ENCODE measurements at places on chromosomes 5 and 9.

GRCh38 chr9:86924206-86924605 lies 23.1 kb downstream of the GAS1 start:
- no peak for DNase-seq

- DNase-seq: peak; percentile 61
These were observed 1.1 kb downstream of the CFAP77 start for GRCh38 chr9:132411091-132411508.

GRCh38 chr9:134968011-134968822 lies 50.5 kb upstream of the FCN1 start:
- no peak for DNase-seq

DNA sequence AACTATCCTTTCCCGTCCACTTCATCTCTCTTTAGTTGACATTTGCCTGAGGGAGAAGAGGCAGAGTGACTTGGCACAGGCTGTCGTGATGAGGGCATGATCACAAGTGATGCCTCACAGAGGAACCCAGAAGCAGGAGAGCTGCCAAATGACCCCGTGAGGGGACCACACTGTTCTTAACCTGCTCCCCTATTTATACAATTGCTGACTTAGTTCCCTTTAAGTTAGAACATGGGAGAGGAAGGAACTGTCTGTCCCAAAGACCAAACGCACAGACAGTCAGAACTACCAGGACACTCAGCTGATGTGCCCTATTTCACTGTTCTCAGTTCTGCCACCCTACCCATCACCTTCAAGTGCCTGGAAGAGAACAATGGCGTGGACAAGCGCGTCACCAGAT lies 73.7 kb downstream of the SLC1A3 start:
- no peak for DNase-seq

DNA sequence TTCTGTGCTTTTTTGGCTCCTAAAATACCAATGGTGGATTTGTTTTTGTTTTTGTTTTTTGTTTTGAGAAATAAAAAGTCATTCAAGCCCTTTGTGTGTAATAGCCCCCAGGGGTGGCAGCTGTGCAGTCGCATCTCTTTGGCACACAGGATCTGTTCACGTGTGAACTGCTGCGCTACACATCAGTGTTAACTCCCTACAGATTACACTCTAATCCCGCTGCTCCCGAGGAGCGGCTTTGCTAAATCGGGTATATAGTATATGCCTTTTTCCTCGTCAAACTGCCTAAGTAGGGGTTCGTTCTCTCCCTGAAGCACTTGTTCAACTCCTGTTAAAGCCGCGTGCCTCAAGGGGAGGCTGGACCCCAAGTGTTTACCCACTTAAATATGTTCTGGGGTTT lies 22.3 kb downstream of the ZBTB34 start:
- DNase-seq: no peak

- DNase-seq: no peak
These were observed 18.9 kb downstream of the MRPS30 start for GRCh38 chr5:44827681-44828080.

GRCh38 chr9:110939047-110939446 lies 99.2 kb downstream of the LPAR1 start:
- peak; percentile 2 for DNase-seq

- DNase-seq: no peak
These were observed 24.8 kb upstream of the ALDH1A1 start for GRCh38 chr9:72977670-72978069.

DNA sequence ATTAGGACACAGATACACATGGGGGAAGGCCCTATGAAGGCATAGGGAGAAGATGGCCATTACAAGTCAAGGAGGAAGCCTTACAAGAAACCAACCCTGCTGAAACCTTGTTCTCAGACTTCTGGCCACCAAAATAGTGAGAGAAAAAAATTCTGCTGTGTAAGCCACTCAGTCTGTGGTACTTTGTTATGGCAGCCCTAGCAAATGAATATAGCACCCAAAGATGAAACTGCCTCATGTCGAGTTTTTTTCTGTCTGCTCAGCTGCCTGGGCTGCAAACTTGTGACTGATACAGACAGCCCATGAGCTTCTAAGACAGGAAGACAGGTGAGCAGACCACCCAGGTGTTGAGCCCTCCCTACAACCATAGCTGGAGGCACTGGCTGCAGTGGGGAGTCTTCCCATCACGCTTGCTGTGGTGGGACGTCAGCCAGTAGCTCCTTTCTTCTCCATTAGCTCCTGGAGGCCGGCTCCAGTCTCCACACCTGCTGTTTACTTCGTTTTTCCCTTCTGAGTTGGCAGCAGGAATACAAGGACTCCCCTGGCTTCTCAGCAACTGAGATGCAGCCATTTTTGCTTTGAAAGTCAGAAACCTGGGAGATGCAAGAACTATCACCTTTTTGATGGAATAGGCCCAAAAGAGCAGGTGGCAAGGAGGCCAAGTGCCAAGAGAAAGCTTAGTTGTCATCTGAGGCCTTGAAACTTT lies 164.9 kb downstream of the SEMA6A start:
- DNase-seq: no peak

DNA sequence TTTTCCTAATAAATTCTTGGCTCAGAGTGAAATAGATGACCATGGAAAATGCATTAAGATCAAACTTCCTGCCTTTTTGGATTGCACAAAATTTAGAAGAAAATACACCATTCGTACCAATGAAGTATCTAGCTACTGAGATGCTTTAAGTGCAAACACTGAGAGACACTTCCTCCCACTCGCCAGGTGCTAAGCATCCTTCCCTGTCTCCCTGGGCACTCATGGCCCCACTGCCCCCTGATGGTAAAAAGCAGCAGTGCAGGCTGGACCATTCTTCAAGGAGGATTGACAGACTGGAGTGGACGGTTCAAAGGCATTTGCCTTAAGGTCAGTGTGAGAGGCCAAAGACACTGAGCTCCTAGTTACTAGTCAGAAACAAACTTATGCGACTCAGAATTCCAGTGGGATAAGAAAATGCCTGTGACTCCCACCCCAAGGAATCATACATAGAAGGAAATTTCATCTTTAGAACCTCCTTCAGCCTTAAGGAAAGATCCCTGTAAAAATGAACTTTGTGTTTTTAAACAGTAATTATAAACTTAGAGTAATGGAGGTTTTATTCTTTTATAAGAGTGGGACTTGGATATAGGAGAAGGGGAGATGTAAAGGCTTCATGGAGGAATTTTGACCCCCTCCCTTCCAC lies 86.0 kb upstream of the SLC30A5 start:
- peak; percentile 62 for DNase-seq

DNA sequence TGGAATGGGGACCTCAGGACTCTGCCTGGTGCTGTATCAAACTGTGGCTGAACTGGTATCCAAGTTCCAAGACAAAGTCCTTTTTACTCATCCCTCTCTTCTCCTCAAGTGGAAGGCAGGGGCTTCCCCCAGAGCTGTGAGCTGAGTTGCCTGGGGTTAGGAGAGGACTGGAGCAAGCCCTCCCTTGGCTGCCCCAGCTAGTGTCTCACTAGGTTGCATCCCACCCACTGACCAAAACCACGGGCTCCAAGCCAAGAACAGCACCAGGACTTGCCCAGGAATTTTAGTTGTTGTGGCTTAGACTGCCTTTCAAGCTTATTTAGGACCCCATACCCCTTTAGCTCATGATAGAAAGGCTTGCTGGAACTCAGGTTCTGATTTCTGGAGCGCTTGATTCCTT lies 158.7 kb upstream of the TNC start:
- DNase-seq: no peak

DNA sequence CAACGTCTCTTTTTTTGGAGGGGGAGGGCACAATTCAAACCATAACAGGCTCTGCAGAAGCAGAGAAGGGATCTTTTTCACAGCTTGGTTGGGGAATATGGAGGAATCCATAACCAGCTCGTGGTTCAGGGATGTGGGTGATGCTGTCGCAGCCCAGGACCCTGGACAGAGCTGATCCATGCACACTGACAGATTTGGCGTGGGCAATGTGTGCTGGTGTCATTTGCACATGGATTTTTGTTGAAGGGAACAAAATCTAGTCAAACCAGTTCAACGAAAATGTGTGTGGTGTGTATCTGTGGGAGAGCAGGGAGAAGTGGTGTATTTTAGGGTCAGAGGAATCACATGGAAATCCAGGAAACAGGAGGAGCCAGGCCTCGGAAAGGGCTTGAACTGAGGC lies 4.2 kb downstream of the DOCK2 start:
- DNase-seq: no peak

DNA sequence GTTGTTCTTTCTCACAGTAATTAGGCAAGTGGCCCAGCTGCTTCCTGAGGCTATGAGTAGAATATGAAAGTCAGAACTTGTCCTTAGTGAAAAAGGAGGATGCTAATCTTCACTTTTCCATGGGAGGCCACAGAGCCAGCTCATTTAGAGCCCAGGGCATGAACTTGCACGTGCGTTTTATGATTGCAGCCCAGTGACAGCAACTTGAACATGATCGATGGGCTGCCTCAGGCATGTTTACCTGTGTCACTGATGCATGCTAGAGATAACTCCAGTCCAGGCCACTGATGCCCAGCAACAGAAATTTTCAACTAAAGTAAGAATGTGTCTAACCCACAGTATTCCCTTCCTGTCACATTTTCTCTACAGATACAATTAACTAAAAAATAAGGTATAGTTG lies 179.3 kb downstream of the CTNND2 start:
- no peak for DNase-seq

GRCh38 chr5:93151121-93151520 lies 429.9 kb downstream of the NR2F1-AS1 start:
- DNase-seq: no peak

- no peak for DNase-seq
These were observed 44.1 kb upstream of the ANKRD33B start for GRCh38 chr5:10519729-10520128.

DNA sequence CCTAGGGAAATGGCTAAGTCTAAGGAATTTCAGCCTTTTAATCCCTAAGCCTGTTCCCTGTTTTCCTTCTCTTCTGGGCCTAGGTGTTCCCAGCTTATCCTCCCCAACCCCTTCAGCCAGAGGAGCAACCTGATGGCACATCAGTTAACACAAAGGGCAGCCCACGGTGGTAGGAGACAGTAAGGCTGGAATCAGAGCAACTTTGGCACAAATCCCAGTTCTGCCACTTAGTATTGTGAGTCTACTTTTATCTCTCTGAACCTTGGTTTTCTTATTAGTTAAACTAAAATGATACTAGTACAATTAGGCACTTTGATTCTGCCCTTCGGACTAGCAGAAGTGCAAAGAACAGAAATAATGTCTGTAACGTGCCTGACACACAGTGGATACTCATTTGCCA lies 246.8 kb downstream of the SAXO1 start:
- DNase-seq: no peak

DNA sequence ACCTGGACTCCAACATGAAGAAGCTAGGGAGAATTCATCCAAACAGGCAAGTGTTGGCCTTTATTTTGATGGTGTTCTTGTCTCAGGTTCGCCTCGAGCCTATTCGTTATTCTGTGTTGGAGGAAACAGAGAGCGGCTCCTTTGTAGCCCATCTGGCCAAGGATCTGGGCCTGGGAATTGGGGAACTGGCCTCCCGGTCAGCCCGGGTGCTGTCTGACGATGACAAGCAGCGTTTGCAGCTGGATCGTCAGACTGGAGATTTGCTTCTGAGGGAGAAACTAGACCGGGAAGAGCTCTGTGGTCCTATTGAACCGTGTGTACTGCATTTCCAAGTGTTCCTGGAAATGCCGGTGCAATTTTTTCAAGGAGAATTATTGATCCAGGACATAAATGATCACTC lies 367 bp downstream of the PCDHB4 start:
- DNase-seq: no peak

- DNase-seq: no peak
These were observed 157.3 kb upstream of the GRAMD2B start for GRCh38 chr5:126265917-126266316.

GRCh38 chr9:122055701-122056100 lies 37.4 kb downstream of the TTLL11 start:
- no peak for DNase-seq

DNA sequence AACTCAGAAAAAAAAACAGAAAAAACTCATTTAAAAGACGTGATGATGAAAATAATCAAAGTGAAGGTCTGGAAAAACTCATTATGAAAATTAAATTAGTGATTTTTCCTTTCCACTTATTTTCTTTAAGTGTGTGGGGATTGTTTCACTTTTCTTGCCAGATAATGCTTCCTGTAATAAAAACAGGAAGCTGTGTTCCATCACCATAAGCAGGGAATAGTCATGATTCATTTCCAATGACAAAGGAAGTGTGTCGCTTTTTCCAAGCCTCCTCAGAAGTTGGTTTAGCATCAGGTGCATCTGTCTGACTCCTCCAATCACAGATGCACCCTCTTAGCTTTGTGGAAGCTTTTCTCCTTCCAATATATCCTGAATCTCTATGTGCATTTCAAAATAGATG lies 2068.7 kb downstream of the MAT2B start:
- no peak for DNase-seq

DNA sequence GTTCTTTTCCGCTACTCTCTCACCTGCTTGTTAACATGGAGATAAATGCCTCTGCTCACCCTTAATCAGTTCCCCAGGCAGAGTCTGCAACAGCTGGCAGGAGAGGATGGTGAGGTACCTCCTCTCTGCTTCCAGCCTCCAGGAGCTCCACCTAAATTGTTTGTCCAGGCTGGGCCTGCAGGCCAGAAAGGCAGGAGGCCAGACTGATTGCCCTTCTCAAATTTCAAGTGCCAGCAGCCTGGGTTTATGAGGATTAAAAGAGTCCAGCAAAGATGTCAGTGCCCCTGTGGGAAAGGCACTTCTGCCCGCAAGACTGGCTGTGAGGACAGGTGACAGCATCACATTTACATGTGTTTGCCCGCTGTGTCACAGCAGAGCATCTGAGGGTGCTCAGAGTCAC lies 19.8 kb downstream of the CORO2A start:
- no peak for DNase-seq

DNA sequence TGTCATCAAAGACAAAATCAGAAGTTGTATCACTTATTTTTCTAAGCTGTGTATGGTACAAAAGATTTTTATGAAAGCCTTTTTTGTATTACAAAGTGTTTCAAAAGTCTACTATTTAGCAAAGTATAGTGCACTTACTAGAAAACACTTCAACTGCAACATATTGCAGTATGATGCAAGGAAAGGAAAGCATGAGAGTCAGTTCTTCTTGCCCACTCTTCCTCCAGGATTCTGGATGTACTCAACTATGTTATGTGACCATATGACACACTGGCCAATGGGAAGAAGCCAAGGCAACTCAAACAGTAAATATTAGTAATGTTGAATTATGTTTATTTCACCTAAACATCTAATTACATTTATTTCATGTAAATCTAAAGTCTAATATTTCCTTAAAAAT lies 49.5 kb upstream of the TYRP1 start:
- no peak for DNase-seq

DNA sequence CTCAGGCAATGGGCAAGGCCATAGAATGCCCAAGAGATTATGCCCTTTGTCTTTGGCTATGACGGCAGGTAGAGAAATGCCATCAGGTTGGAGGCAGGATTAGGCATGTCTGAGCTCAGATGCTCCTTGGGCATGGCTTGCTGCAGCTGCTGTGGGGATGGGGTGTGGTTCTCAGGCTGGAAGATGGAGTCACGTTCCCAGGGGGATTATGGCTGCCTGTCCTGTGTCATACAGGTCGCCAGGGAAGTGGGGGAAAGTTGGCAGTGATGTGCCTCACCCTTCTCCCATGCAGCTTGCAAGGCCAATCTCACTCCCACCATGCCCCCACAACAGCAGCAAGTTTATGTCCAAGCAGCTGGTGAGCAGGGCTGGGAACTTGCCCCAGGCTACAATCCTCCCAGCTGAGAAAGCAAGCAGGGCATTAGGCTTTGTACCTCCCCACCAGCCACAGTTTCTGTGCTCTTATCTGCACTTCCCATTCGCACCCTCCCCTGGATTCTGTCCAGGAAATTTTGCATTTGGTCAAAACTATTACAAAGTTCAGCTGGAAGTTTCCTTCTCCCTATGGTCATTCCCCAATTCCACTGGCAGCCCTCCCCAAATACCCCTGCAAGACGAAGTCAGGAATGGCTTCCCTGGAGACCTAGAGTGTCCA lies 1788.0 kb upstream of the NUDT12 start:
- no peak for DNase-seq

Measured in Jurkat, Clone E6-1 (cell line).